A375 (cell line): ENCODE measurements at places on chromosomes 3 and 15. TPM values are rescaled to one million over a fixed set of nuclear protein-coding genes. Genes with fewer than 3 reads are reported as not detected.

The SMCO1 gene
- total RNA-seq: not detected in 2 replicates

The SLC26A6 gene
- total RNA-seq: 22.7 and 23.9 TPM in 2 replicates

The NDUFB4 gene
- 62.7 and 72.7 TPM in 2 replicates for total RNA-seq

The NR2F2 gene
- 5.8 and 7.5 TPM in 2 replicates for total RNA-seq

The NPAP1 gene
- under 0.01 TPM in 1 of 2 replicates, not detected in the other for total RNA-seq

The MEIS2 gene
- 15.8 and 18.9 TPM in 2 replicates for total RNA-seq

The ANKUB1 gene
- total RNA-seq: not detected in 2 replicates

The NLGN1 gene
- total RNA-seq: 9.2 and 12.6 TPM in 2 replicates

The NME9 gene
- 0.19 TPM in 1 of 2 replicates, not detected in the other for total RNA-seq

The LTK gene
- total RNA-seq: 0.08 and 0.13 TPM in 2 replicates

The CCR8 gene
- not detected in 2 replicates for total RNA-seq

The PLSCR5 gene
- not detected in 2 replicates for total RNA-seq

The RHOV gene
- 3.7 and 5.9 TPM in 2 replicates for total RNA-seq
